ENCODE measurements at places on chromosomes 7 and 10.

DNA sequence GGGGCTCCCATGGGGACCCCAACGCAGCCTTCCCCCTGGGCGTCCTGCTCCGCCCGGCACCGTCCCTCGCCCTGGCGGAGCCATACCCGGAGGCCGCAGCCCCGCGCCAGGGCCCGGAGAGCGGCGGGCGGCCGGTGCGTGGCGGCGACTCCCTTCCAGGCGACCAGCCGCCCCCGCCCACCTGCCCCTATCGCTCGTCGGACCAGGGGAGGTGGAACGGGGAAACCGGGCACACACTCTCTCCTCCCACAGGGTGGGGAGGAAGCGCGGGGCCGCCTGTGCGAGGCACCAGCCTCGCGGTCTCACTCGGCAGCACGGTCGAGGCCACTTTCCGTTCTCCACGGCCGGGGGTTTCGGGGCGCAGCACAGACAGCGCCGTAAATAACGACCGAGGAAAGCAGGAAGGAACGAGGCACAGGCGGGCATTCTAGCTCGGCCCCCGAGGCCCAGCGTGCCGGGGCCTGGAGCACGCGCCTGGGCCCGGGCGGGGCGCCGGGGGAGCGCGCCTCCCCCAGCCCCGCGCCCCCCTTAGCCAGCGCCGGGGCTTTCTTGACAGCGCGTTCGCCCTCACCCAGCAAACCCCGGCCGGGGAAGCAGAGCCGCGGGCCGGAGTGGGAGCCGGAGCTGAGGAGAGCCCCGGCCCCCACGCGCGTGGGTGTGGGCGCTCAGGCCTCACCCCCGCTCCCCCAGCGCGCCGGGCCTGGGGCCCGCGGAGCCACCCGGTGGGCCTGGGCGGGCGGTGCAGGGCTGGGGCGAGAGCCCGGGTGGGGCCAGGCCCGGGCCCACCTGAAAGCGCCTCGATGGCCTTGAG, 936 bp downstream of the IGF2BP3 start:
- peak; percentile 19 for DNase-seq

- DNase-seq: no peak
Observed at GRCh38 chr7:92674379-92674778, 84.2 kb upstream of the FAM133B start.

DNA sequence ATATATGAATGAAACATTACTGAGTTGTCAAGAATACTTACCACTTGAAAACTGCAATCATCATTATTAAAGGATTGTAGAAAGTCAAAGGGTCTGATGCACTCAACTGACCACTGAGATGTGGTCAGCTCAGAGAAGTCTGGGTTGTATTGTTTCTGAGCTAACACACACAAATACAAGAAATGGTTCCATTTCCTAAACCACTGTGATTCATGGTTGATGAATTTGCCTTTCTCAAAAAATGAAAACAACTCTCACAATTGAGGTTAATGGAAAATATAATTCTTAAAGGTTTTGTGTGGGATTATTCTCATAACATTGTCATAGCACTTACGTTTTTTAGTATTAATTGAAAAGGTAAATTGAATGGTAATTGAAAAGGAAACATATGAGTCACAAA, 45.6 kb upstream of the TAS2R16 start:
- DNase-seq: no peak

GRCh38 chr10:11546581-11546980, 64.9 kb downstream of the USP6NL start:
- DNase-seq: no peak

Data from T-helper 9 cell (primary cell).